ENCODE measurements at places on chromosomes 7 and 10.

GRCh38 chr7:26460351-26461085 lies 168.9 kb downstream of the SNX10 start:
- DNase-seq, result no peak

- DNase-seq, result no peak
These were observed 37.2 kb upstream of the PAPSS2 start for GRCh38 chr10:87622314-87623004.

DNA sequence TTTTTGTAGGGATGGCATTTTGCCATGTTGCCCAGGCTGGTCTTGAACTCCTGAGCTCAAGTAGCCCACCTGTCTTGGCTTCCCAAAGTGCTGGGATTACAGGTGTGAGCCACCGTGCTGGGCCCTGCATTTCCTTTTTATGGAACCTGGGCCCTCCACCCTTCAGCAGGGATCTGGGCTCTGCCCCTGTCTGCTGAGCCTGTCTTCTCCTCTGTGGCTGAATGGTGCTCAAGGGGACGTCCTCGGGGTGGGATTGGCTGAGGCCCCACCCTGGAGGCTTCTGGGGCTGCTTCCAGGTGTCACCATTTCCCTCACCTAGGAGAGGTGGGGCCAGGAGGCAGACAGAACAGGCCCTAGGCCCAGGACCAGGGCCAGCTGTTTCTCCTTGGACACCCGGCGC lies 18.4 kb downstream of the FAM241B start:
- no peak for DNase-seq

DNA sequence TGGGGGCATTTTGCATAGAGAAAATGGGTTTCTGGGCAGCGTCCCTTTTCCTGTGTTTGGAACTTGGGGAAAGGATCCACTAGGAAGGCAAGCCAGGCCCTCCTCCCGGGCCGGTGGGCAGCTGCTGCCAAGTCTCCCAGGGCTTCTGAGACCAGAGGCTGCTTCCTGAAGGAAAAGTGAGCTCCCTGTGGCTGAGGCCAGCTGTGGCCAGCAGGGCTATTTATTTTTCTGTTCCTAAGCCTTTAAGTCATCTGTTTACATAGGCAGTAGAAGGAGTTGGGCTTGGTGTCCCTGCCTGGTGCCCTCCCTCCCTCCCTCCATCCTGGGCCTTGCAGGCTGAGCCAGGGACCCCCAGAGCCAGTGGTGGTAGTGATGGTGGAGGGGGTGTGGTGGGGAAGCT lies 70.5 kb upstream of the COL13A1 start:
- DNase-seq, result no peak

DNA sequence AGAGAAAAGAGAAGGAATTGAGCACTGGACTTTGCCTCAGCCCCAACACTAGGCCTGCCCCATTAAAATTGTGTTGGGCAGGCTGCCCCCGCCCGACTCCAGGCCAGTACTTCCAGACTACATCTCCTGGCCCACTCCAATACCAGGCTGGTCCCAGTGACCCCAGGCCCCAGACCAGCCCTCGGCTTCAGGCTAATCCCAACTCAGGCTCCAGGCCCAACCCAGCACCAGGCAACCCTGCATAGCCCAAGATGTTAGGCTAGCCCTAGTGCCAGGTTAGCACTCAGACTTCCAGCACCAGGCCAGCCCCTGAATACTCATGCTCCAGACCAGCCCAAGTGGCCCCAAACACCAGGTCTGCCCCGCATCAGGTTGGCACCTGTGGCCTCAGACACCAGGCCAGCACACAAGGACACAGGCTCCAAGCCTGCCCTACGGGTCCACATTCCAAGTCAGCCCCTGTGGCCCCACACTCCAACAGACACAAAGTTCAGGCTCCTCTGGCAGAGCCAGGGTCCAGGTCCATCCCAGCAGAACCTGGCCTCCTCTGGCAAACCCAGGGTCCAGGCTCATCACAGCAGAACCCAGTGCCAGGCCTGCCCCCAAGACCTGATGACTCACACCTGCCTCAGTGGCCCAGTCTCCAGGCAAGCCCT lies 20.3 kb downstream of the COG5 start:
- DNase-seq, result no peak

GRCh38 chr7:87003872-87004798 lies 55.3 kb downstream of the ELAPOR2 start:
- no peak for DNase-seq
